ENCODE measurements at places on chromosomes 3 and 15.

GRCh38 chr3:163490119-163490518, 1588.2 kb downstream of the SI start:
- DNase-seq: peak; percentile 9

DNA sequence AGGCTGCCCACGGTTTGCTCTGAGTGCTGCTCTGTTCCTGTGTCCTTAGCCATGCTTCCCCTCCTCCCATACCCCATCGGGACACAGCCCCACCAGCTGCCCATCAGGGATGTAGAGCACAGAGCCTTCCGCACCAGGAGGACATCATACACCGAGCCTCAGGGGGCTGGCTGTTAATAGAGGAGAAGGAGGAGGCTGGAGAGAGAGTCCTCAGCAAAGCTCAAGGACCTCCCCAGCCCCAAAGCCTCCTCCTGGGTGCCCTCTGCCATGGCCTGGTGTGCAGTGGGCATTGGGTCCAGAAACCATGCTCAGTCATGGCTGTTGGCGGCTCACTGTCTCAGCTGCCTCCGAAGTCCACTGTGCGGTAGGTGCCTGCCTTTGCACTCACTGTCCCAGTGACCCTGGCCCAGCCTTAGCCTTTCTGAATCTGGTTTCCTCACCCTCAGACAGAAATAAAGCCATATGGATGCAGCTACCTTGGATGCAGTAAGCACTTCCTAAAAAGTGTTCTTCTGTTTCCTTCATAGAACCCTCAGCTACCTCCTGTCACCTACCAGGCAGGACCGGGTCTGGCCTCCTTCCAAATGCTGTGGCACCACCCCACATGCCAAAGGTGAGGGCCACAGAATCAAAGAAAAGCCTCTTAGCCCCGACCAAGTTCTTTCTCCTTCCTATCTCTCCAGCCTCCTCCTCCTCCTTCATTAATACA, 53.9 kb downstream of the ACAD9 start:
- DNase-seq: no peak

GRCh38 chr3:22443571-22444233, 692.7 kb upstream of the ZNF385D start:
- no peak for DNase-seq

- DNase-seq: no peak
Measured at GRCh38 chr3:117181222-117181621, 471.6 kb downstream of the TUSC7 start.

GRCh38 chr3:23452408-23452807, 249.3 kb downstream of the UBE2E2 start:
- DNase-seq: no peak

DNA sequence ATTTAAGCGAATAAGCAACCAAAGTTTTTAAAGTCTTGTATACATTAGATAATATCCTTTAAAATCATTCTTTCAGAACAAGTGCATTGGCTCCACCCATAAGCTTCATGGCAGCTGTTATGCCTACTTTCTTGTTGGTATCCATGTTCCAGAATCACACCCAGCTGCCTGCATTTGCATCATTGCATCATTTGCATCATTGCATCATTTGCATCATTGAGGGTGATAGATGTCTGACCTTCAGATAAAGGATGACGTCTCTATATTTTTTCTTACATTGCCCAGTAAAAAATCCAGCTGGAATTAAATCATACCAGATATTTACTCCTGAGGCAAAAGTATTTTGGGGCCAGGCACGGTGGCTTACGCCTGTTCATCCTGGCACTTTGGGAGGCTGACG, 42.3 kb downstream of the SLC12A1 start:
- no peak for DNase-seq

- no peak for DNase-seq
Measured at GRCh38 chr3:105862217-105862616, 6.6 kb downstream of the CBLB start.

- peak; percentile 43 for DNase-seq
Measured at GRCh38 chr3:187616307-187616972, 53.8 kb downstream of the SST start.

DNA sequence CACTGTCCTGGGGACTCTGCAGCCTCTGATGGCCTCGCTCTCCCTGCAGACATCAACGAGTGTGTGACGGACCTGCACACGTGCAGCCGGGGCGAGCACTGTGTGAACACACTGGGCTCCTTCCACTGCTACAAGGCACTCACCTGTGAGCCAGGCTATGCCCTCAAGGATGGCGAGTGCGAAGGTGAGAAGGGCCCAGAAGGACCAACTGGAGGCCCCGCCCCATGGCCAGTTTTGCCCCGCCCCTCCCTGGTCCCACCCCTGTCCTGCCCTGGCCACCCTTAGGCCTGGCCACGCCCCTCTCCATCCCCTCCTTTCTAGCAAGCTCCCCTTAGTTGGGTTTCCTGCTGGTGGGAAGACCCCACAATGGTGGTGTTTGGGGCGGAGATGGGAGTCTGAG, 77.5 kb downstream of the FBLN2 start:
- no peak for DNase-seq

GRCh38 chr3:169116056-169116693, 547.3 kb downstream of the MECOM start:
- DNase-seq: no peak

- DNase-seq: no peak
Measured at GRCh38 chr3:713006-713621, 379.7 kb upstream of the CNTN6 start.

GRCh38 chr15:89785774-89786140, 9.6 kb downstream of the MESP2 start:
- DNase-seq: no peak

DNA sequence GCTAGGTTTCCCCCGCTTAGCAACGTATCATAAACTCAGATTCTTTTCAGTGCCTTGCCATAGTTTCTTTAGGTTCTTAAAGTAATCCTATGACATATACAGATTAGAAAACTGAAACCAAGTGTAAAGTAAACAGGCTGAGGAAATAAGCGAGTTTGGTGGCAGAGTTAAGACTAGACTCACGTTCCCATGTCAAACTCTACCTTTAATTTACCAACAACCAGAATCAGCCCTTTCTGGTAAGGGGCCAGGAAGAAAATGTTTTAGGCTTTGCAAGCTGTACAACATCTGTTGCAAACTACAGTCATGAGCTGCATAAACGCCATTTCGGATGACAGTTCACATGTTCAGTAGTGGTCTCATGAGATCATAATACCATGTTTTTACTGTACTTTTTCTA, 128.0 kb upstream of the PRICKLE2 start:
- DNase-seq: no peak

GRCh38 chr3:190325923-190326322, 3.7 kb upstream of the CLDN1 start:
- no peak for DNase-seq

GRCh38 chr15:33932734-33933133, 35.6 kb upstream of the CHRM5 start:
- no peak for DNase-seq

DNA sequence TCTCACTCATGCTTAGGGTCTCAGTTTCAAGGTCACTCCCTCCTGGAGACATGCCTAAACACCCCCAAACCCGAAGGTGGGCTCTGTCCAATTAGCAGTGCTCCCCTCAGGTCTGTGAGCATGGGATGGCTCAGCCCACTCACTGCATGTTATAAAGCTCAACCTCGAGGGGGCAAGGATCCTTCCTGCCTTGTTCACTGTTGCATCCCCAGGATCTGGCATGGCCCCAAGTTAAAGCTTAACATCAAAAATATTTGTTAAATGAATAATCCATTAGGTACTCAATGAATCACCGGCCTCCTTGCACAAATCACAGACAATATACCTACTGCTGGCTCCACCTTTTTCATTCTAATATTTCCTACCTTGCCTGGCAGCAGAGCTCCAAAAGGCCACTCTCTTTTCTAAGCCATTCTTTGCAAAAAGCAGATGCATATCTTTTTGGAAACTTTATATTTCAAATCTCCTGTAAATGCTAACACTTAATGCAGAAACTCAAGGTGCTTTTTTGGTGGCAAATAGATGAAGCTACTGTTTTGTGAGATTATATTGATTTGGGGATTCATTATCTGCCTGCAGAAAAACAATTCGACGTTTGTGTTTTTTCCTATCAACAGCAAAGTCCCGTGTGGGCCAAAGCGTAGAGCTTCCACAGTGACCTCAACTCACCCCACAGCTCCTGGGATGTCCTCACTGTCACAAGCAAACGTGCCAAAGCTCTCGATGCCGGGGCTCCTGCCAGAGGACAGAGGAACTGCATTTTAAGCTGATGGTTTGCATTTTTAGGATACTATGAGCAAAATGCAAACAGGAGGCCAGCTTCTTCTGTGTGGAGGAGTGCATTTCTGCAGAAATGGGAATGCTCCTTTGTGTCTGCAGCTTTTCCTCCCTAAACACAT, 35.4 kb downstream of the PCOLCE2 start:
- no peak for DNase-seq

DNA sequence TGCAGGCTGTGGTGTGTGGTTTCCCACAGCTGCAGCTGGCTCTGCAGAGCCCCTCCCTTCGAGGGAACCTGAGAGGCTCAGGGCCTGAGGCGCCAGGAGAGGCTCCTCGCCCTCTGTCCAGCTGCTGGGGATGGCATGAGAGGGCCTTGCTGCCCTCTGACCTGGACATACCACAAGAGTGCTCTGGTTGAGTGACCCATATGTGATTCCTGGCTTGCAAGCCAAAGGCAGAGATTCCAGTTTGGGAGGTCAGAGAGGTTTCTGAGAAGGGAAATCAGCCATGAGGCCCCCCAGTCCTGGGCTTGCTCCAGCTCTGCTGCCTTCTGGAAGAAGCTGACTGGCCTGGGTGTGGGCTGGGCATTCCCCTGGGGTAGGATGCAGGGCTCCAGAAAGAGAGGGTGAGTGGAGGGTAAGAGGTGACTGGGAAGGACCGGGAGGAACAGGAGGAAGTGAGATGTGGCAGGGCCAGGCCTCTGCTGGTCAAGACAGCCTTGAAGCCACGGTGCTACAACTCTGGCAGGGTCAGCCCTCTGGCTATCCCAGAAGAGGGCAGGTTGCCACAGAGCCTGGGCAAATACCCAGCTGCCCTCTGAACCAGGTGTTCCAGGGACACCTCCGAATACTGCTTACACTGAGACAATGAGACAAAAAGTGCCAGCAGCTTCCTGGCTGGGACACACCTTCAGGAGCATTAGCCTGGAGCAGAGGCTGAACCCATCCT, 16.0 kb upstream of the SRP14 start:
- DNase-seq: no peak

DNA sequence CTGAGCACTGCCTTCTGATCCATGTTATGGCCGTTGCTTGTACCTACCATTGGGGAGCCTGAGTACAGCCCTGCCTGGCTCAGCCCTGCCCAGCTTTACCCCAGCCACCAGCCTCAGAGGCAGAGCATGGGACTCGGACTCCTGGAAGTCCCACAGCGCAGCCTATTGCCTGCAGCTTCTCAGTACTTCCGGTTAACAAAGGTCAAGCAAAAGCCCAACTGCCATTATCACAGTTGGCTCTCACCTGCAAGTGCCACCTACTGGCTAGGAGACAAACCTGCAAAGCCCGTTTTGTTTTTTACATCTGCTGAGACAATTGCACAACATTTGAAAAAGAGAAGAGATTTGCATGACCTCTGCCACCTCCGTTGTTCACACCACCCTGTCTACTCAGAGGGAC, 1081.7 kb downstream of the NAALADL2 start:
- DNase-seq: no peak

GRCh38 chr15:81758818-81759284, 287.0 kb downstream of the MEX3B start:
- no peak for DNase-seq

DNA sequence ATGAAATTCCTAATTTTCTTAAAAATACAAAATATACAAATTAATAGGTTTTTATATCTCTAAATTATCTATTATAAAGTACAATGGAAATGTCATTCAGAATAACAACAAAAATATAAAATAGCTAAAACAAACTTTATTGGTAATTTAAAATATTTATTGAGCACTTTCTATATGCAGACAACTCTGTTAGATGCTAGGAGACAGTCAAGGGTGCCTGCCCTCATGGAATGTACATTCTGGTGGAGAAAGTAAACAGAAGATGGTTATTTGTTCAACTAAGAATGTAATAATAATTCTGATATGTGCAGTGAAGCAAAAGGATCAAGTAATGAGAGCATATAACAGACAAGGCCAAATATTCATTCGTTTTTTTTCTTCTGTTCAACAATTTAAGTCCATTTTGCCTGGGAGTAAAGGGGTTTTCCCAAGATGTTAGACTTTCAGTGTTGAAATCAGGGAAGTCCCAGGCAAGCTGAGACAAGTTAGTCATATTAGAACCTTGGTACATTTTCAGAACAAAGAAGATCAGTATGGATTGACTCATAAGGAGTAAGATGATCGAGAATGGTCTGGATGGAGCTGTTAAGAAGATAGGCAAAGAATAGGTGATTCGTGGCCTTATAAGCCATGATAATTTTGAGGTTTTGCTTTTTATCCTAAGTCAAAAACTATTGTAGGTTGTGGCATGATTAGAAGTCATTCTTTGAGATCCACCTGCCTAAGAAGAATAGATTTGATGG, 150.2 kb upstream of the MLF1 start:
- DNase-seq: peak; percentile 20

- no peak for DNase-seq
Measured at GRCh38 chr3:112848196-112848595, 1.5 kb upstream of the CD200R1L start.

DNA sequence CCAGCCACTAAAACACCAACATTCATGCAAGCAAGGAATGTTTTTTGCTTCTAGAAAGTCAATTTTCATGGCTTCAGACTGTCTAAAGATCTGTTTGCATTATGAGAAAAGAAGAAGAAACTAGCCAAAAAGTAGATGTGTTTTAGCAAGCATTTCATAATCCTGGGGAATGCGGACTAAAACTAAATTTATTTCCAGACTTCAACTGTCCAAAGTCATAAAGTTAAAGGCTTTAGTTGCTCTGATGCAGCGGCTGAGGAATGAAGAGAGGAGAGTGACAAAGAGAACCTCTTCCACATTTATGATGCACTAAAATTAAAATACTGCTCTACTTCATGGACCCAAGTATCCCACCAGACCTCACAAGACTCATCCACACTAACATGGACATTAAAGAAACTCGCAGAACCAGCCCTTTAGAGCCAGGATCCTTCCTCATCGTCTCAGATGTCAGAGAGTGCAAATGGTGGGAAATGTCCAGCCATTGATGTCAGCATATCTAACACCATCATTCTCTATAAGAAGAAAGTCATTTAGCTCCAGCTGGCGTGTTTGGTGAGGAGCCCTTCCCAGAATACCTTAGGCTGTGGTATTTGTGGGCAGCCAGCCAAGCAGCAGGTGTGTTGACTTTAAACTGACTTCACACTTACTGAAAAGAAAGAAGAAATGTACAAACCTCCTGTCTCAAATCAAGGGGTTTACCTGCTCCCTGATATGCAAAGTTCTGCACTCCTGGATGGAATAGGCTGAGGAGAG, 17.4 kb downstream of the FYCO1 start:
- no peak for DNase-seq

- DNase-seq: no peak
Measured at GRCh38 chr3:30539772-30540171, 66.6 kb upstream of the TGFBR2 start.

GRCh38 chr3:29805757-29806156, 524.9 kb downstream of the RBMS3 start:
- no peak for DNase-seq

- no peak for DNase-seq
Measured at GRCh38 chr15:63369781-63370180, 11.9 kb downstream of the CA12 start.

GRCh38 chr3:42175386-42176240, 84.5 kb downstream of the TRAK1 start:
- no peak for DNase-seq
